Hepatic stellate cell (primary cell): ENCODE measurements at places on chromosomes 1 and 21.

- DNase-seq, result no peak
These were observed 12.4 kb downstream of the SLC30A1 start for GRCh38 chr1:211566431-211567025.

DNA sequence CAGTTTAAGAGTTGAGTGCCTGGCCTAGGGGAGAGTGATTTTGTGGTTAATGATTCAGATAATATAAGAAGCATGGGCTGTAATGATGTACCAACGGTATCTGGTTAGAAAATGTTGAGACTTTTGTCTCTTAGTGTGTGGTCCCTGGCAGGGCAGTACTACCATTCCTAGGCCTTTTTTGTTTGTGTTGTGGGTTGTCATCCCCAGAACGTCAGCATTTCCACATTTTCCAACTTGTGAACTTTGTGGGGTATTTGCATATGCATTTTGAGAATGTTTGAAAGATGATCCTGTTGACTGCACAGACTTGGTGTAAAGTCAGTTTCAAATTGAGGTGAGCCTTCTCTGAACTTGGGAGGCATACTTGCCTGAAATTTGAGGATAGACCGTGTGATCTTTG, 11.4 kb downstream of the NEK7 start:
- no peak for DNase-seq

- DNase-seq, result no peak
These were observed 90.1 kb downstream of the PKN2 start for GRCh38 chr1:88774151-88774556.

DNA sequence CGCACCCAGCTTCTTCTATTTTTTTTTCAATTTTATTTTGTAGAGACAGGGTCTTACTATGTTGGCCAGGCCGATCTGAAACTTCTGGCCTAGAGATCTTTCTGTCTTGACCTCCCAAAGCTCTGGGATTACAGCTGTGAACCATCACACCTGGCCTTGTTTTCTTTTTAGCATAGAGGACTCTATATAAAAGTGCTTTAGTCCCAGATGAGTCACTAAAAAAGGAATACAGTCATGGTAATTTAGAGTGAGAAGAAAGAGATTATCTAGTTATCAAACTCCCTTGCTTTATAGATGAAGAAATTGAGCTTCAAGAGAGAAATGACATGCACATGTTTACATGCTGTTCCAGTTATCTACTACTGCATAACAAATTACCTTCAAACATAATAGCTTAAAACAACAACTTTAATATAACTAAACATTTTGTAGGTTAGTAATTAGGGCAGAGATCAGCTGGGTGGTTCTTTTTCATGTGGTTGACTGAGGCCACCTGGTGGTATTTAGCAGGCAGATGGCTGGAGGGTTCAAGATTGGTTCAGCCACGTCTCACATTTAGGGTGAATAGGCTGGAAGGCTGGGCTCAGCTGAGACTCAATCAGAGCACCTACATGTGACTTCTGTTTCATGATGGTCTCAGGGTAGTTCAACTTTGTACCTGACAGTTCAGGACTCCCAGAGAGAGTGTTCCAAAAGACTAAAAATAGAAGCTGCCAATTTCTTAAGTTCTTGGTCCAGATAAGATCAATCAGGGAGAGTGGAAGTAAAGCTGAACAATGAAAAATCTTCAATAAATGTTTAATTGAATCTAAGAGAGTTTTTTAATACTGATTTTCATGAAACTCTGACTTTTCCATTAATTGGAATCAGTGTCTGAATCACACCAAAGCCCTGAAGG, 16.9 kb upstream of the MTF2 start:
- DNase-seq, result peak; percentile 8

DNA sequence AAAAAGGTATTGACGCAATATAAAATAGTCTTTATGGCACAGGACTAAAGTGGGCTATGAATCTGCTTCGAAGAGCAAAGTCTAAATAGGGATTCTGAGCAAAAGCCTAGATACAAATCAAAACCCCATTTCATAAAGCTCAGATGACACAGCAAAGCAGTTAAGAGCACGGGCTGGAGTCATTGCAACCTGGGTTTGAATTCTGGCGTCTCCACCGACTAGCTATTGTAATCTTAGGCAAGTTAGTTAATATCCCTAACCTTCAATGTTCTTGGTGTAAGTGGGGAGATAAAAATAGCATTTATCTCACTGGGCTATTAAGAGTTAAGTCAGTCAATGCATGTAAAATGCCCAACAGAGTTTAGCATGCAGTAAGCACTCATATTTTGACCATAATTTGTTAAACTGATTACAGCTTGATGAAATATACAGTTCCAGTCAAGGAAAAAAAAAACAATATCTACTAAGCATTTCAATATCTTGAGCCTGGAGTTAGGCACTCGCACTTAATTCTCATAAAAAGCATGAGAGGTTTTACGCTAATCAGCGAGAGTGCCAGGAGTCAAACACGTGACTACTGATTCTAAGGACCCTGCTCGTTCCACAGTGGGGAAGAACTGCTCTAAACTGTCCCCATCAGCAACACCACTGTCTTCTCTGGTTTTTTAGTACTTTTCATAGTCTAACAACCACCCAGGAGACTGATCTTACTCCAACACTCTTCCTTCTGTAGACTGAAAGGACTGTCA, 75.5 kb downstream of the JAK1 start:
- DNase-seq, result no peak
